ENCODE measurements at places on chromosomes 16 and 17. TPM values are rescaled to one million over a fixed set of nuclear protein-coding genes. Genes with fewer than 3 reads are reported as not detected.

GRCh38 chr16:10895053-10895946 is 18.3 kb downstream of the CIITA start:
- DNase-seq, result peak; percentile 52

GRCh38 chr17:79778504-79779083 is 646 bp downstream of the CBX2 start:
- DNase-seq, result peak; percentile 65

DNA sequence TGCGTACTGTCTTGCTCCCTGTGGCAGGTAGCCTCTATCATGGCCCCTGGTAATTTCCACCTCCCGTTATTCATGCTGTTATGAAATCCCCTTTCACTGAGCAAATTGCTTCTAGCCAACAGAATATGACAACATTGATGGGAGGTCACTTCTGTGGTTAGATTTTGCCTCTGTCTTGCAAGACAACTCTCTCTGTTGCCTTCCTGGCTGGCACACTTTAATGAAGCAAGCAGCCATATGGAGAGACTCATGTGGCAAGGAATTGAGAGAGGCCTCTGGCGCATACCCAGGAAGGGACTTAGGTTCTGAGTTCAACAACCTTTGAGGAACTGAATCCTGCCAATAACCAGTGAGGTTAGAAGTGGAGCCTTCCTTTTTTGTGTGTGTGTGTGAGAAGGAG is 51.8 kb upstream of the GPRC5B start:
- DNase-seq, result no peak

DNA sequence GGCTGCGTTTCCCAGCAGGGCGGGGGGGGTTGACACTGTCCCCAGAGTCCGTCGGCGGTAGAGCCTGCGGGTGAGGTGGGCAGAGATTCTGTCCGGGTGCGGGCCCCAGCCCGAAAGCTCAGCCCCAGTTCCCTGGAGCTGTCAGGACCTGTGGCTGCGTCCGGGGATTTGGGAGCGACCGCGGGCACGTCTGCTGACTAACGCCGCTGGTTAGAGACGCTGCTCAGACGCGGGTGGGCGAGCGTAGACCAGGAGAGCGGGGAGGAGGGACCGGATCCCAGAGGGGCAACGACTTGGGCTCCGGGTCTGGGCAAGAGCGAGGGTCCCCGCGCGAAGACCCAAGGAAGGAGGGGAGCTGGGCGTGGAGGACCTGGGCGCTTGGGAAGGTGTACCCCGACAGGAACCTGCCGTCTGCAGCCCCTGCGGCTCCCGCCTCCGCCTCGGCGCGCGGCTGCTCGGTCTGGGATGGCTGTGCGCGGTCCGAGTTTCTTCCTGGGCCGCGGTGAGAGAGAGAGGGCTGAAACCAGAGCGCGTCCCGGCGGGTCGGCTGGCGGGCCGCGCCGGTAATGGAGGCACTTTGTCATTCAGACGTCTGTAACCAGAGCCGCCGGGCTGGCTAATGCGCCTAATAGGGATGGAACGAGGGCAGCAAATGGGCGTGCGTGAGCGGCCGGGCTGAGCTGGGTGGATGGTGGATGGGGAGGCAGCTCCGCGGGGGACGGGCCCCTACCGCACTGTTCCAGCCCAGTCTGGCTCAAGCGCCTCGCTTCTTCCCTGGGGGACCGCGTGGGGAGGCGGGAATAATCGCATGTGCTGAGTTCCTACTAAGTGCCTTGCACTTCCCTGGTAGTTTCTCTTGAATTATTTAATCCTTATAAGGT is 2.3 kb downstream of the NGFR start:
- no peak for DNase-seq

PRCD gene
- total RNA-seq, result 15.9 TPM

- peak; percentile 79 for DNase-seq
Observed at GRCh38 chr17:45235416-45236281, 14.0 kb downstream of the FMNL1 start.

- no peak for DNase-seq
Observed at GRCh38 chr17:61235827-61236197, 163.8 kb upstream of the TBX2 start.

- no peak for DNase-seq
Observed at GRCh38 chr17:19320876-19321275, 41.6 kb downstream of the B9D1 start.

FBXO39 gene
- total RNA-seq, result not detected

TBC1D3E gene
- not detected for total RNA-seq

DNA sequence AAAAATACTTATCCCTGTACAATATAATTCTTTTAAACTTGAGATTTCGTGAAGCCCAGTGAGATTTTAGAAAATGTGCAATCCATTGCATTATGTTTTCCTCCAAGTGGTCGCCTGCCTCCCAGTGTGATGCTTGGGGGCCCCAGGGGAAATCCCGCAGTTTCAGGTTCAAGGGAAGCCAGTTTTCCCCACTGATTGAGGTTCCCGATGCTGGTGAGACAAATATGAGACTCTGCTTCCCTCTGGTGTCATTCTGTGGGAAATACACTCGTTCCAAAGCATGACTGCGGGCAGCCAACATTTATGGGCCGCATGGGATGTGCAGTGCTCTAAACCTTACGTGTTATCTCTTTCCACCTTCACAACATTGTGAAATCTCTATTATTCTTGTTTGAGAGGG is 200.8 kb downstream of the PRKCB start:
- peak; percentile 55 for DNase-seq

GRCh38 chr17:3961564-3962047 is 2.6 kb downstream of the ATP2A3 start:
- peak; percentile 97 for DNase-seq

- peak; percentile 12 for DNase-seq
Observed at GRCh38 chr16:78005881-78006280, 16.5 kb upstream of the CLEC3A start.

DNA sequence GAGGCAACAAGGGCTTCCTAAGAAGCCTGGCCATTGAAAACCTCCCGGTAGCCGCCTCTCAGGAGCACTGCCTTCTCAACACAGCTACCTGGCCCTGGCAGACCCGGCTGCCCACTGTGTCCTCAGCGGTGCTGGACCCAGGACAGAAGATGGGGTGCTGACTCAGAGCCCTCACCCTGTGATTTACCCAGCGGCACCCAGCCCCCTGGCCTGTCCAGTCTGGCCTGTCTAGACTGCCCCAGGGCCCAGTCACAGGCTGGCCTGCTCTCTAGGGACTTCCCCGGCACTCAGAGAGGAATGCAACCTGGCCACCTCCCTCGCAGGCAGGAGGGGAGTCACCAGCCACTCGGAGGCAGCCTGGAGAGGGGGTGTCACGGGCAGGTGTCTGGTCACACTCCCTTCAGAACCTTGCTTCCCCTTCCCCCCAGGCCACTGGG is 20.1 kb downstream of the PIEZO1 start:
- no peak for DNase-seq

DNA sequence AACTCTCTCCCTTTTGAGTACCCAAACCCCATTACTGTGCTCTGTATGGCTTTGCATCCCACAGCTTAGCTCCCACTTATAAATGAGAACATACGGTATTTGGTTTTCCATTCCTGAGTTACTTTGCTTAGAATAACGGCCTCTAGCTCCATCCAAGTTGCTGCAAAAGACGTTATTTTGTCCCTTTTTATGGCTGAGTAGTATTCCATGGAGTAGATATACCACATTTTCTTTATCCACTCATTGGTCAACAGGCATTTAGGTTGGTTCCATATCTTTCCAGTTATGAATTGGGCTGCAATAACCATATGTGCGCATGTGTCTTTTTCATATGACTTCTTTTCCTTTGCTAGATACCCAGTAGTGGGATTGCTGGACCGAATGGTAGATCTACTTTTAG is 19.9 kb upstream of the SYT17 start:
- no peak for DNase-seq

KCNH4 gene
- total RNA-seq, result not detected

NT5M gene
- total RNA-seq, result 14.0 TPM

DNA sequence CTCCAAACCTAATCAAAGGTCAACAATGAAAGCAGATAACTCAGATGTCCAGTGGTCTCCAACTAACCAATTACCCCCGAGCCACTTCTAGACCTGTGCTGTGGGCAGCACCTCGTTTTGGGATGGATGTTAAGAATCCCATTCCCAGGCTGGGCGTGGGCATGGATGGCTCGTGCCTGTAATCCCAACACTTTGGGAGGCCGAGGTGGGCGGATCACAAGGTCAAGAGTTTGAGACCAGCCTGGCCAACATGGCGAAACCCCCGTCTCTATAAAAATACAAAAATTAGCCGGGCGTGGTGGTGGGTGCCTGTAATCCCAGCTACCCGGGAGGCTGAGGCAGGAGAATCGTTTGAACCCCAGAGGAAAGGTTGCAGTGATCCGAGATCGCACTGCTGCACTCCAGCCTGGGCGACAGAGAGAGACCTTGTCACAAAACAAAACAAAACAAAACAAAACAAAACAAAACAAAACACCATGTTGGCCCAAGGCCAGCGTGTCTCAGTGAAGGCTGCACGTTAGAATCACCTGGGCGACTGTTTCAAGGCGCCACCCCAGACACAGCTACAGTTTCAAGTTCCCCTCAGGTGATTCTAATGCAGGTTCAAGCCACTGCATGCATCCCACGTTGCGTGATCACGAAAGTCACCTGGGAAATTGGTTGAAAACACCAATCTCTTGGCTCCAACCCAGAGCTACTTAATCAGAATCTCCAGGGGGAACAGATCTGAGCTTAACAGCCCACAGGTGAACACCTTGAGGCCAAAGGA is 21.3 kb downstream of the COX4I1 start:
- no peak for DNase-seq

GRCh38 chr17:29617481-29618271 is 5.0 kb downstream of the CORO6 start:
- peak; percentile 87 for DNase-seq

IFI35 gene
- 10.6 TPM for total RNA-seq

GRCh38 chr17:77409282-77410161 is 268.8 kb downstream of the SEC14L1 start:
- peak; percentile 77 for DNase-seq

- no peak for DNase-seq
Observed at GRCh38 chr17:75159196-75160031, 5.1 kb upstream of the JPT1 start.

GRCh38 chr17:4433515-4434031 is at the start of gene SPNS3:
TSS of gene SPNS3 (plus strand) at chr17:4433940. CDS start at chr17:4433968, 28 bp downstream.
- DNase-seq, result peak; percentile 93

GRCh38 chr16:78503602-78504001 is 404.1 kb downstream of the WWOX start:
- DNase-seq, result peak; percentile 39

GPR179 gene
- total RNA-seq, result 1.1 TPM

GRCh38 chr17:42512733-42513251 is 23.2 kb upstream of the NAGLU start:
- DNase-seq, result no peak

TP53TG3C gene
- total RNA-seq, result not detected

DNA sequence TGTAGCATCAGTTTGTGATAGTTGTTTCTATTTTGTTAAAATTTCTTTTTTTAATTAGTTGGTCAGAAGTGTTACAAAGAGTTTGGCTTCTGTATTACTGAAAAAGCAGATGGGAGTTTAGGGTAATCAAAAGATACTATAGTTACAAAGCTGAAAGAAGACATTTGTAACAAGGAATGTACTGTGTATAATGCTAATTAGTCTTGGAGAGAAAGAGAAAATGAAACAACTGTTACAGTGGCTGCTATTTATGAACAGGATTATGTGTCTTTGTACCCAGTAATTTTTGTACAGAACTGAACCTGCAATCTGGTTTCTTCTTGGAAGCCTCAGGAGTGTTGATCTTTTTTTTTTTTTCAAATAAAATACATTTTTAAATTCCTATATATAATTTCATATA is 14.3 kb downstream of the GDPD1 start:
- DNase-seq, result no peak

TBX4 gene
- not detected for total RNA-seq

GRCh38 chr16:2828876-2829430 is 1.1 kb upstream of the ZG16B start:
- DNase-seq, result no peak

SLC12A3 gene
- total RNA-seq, result 0.88 TPM

DNA sequence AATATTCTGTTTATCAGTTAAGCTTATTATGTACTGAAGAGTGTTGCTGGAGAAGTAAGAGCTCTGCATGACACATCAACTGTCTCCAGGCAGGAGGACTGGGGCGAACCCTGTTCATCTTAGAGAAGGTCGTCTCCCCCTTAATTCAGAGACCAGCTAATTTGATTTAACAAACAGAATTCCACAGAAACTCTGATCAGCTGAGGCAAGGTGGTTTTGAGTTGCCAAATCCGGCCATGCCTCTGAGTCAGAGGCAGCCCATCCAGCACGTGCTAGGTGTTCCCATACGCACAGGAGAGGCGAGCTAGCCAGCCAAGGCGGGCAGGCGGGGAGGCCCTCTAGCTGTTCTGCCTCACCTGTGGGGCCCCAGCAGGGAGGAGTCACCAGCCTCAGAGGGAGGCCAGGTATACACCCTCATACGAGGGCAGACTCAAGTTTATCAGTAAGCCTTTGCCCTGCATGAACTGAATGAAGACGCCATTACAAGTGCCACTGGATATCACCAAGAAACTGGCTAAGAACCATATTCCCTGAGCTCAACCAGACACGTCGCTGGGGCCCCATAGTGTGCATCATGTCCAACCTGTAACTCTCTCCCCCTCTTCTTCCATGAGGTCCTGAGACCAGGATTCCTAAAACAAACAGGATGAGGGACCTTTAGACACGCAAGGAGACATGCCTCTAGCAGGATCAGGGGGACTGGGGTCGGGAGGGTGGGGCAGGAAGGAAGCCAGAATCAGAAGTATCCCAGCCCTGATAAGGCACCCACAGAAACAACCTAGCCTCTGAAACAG is 25.7 kb downstream of the STAT5A start:
- no peak for DNase-seq

- DNase-seq, result no peak
Observed at GRCh38 chr16:69618307-69618706, 52.5 kb downstream of the NFAT5 start.

DNA sequence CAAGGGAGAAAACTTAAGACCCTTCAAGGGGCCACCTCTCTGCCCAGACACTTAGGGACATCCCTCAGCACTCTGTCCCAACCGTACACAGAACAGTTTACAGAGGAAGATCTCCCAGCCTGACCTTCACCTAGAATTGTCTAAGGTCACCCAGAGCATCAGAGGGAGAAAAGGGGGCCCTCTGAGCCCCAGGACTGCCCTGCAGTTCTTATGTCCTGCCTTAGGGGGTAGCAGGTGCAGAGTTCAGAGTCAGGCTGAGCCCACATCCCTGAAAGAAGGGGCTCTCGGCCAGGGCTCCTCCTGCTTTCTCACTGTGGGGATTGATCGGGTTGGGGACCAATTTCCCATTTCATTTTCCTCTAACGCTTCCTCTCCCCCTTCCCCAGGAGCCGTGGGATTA is 15.4 kb downstream of the CA4 start:
- DNase-seq, result no peak

DNA sequence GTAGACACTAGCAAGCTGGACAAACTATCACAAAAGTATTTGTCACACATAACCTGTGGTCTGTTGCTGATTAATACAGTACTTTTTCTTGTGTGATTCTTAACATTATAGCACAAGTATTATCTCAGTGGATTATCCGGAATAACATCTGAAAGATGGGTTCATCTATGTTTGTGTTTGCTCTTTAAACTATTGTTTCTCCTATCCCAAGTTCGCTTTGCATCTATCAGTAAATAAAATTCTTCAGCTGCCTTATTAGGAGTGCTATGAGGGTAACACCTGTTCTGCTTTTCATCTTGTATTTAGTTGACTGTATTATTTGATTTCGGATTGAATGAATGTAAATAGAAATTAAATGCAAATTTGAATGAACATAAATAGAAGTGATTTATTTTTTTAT is 14.5 kb downstream of the RNFT1 start:
- DNase-seq, result no peak

- DNase-seq, result no peak
Observed at GRCh38 chr17:8922928-8923327, 42.6 kb downstream of the PIK3R5 start.
